ENCODE measurements at places on chromosomes 6 and 20.

DNA sequence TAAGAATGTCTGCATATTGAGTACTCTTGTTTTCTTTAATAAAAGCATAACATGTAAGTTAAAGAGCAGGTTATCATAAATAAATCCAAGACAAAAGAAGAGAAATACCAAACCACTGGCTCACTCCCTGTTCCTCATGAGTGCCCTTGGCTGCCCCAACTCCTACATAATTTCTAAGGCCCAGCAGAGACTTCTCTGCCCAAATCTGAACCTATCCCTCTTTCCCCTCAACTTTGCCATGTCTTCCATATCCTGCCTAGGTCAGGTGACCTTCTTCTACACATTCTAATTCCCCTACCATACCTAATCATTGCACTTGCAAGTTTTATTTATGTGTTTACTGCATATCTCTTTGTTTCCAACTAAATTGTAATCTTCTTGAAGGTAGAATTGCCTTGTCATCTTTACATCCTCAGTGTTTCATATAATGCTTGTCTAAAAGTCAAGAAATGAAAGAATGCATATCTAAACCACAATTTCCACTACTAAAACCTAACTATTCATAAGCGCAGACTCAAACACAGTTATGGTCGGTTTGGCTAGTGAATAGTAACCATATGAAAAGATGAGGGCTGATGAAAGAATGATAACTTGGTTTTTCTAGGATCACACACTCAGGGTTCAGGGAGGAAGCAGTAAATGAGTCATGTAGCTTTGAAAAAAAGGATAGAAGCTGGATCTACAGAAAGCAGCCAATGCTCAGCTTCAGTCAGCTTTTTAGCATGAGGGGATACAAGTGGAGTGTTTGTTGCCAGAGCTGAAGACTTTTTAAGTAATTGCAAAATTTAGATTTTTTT lies 53.3 kb upstream of the EYA4 start:
- DNase-seq = no peak

DNA sequence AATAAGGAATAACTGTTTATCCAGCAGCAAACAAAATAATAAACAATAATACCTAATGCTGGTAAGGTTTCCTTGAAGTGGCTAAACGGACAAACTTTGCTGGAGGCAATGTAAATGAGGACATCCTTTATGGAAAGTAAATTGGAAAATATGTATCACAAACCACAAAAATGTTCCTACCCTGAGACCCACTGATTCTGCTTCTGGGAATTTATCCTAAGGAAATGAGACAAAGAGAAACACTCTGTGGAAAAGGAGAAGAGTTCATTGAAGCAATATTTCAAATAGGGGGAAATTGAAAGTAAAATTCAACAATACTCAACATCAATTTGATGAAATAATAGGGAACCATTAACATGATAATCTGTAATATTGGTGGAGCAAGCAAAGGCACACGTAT lies 37.9 kb downstream of the MAFB start:
- DNase-seq = no peak

DNA sequence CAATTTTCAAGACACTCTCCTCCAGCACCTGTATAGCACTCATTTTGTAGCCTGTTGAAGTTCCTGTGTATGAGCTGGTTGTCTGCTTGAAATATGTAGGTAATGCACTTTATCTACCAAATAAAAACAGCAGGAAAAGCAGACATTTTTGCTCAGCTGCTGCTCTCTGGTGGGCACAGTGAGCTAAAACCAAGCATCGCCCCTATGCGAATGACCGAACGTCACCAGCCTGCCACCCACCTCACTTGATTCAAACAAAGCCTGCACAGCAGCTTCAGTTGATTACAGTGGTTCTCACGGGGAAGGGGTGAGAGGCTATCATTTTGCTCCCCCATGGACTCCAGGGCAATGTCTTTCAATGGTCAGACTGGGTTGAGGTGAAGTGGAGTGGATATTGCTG lies 185.7 kb downstream of the SASH1 start:
- peak; percentile 76 for DNase-seq

DNA sequence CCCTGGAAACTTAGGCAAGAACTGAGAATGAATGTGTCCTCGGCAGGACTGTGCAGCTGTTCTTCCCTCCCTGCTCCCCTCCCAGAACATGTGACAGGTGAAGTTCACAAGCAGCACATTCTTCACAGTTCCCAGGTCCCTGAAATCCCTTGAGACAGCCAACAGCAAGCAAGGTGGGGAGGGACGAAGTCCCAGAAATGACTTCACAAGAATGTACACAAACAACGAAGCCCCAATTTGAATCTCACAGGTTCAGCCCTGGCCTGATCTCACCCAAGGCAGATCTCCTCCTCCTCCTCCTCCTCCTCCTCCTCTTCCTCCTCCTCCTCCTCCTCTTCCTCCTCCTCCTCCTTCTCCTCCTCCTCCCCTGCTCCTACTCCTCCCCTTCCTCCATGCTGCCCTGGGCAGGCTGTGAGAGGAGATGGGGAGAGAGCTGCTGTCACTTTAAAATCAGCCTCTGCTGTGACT lies 32.4 kb downstream of the WRNIP1 start:
- DNase-seq = no peak

DNA sequence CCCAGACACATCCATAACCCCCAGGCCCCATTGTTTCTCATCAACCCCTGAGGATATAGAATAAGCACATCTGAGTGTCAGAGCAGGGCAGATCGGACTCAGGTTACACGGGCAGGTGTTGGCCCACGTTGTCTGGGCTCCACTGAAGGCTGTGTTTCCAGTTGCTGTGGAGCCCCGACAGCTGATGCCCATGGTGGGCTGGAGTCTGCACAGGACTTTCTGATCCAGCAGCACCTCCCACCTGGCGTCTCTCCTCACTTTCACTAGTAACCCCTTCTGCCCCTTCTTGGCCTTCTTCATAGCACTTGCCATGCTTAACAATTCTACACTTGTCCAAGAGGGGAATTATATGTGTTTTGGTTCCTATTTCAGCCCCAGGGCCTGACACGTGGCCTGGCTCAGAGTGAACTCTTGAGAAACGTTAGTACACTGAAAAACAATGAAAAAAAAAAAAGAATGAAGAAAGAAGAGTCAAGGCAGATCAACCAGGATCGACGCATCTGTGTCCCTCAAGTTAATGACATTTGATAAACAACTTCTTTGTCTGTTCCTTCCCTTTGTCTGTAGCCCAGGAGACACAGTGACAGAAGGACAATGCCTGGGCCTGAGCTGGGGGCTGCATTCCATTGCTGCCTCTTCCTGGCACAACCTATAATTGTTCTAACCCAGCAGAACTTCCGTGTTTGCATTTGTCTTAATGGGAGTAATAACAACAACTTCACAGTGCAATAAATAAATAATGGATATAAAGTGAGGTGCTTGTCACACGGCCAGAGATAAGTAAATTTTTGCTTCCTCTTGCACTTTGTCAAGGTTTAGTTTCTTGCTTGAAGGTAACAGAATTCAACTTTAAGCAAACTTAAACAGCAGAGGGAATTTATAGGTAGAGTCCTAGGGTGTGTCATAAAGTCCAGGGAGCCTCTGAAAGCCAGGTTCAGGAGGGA lies 224.2 kb upstream of the SSTR4 start:
- no peak for DNase-seq

- DNase-seq = no peak
Measured at GRCh38 chr20:22241609-22242008, 342.8 kb downstream of the FOXA2 start.

- DNase-seq = no peak
Measured at GRCh38 chr6:41247288-41247865, 19.2 kb downstream of the TREML4 start.

DNA sequence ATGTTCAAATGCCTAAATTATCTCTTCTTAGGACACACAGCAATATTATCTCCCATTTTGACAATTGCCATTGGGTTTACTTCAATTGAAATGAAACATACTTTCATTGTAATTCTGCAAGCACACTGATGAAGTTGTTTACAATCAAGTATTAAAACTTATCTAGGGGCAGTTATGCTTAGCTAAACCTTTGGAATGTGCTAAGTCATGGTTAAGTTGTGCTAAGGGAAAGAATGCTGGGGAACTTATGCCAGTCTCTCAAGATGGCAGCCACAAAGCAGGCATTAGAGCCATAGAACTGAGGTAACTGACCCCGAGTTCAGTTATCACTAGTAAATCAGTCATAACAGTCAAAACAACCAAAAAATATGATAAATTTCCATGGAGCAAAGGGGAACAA lies 59.1 kb upstream of the NT5E start:
- DNase-seq = no peak

DNA sequence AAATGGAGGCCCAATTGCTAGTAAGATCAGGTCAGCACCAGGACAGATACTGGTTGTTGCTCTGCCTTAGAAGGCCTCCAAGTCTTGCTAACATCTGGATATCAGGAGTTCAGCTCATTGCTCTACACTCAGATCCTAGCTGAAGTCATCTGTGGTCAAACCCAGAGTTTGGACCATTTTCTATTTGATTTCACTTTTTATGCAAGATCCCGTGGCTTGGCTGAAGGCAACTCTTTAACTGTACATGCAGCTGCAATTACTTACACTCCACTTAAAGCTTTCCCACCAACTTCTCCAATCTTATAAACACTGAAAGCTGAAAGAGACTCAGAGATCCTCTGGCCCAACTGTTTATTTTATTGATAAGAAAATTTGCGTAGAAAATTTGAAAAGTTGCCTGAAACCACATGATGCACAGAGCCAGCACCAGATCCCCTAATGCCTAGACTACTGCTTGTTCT lies 2.7 kb downstream of the SLC17A2 start:
- DNase-seq = no peak

DNA sequence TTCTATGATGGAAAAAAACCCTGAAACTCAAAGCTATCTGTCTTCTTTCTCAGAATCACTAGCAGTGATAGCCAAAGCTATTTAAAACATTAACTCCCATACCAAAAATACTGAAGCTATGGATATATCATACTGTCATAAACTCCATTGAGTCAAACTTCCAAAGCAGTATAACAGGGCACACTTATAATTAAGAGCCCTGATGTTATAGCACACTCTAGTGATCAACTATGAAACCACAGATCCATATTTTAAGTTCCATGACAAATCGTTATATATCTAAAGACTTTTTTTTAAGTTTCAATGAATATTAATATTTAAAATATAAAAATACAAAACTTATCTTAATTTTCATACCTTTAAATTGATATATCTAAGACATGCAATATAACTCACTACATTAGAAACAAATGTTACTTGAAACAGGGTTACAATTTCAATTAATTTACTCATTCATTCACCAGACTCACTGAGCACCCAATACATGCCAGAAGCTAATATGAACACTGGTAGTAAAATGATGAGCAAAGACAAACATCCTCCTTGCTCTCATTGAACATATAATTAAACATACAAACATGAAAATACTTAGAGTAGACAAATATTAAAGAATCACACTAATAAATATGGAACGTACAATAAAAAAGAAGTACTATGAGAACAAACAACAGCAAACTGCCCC lies 69.3 kb downstream of the IBTK start:
- DNase-seq = no peak

GRCh38 chr6:109002051-109002697 lies 92.5 kb downstream of the SESN1 start:
- DNase-seq = peak; percentile 67

DNA sequence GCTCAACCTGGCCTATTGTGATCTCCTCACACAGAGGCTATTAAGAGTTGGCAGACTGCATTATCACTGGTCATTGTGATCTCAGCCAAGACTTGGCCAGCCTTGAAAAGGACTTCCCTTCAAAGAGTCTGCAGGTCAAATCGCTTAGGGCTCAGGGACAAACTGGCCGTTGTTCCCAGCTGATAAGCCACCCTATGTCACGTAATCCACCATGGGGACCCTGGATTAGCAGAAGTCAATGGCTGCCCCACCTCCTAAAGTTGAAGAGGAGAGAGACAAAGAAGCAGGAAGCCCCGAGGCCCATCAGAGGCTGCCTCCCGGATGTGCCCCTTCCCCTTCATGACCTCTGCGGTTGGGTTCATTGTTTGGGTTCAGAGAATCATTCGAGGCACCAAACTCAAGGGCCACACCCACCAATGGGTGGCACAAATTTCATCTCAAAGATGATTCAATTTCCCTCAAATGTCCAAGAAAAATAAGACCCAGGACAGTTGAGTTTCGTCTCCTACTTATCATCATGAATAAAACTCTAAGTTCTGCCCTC lies 56.6 kb downstream of the BPIFB1 start:
- DNase-seq = no peak

GRCh38 chr6:116450185-116450710 lies 10.9 kb upstream of the CALHM6 start:
- no peak for DNase-seq

DNA sequence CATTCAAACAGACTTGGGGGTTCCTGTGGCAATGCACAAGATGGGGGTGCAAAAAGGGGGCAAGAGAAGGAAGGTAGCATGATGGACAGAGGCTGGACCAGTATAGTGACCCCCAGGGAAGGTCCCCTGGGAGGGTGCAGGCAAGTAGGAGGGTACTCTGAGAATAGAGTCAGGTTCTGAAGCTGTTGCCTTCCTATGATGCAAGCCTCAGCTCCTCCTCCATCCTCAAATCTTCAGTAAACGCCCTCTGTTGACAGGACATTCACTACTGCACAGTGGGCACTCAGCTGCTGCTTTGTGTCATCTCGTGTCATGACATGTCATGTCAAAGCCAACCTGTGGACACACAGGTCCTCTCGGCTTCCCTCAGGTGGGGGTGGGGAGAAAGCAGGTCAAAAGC lies 5.8 kb upstream of the SDCBP2 start:
- no peak for DNase-seq
